ENCODE measurements at places on chromosomes 13 and 19.
A peak's percentile ranks its signal among the peaks of the same experiment; 100 is the strongest.

- no peak for DNase-seq
These were observed 1.8 kb downstream of the DLL3 start for GRCh38 chr19:39500543-39500942.

DNA sequence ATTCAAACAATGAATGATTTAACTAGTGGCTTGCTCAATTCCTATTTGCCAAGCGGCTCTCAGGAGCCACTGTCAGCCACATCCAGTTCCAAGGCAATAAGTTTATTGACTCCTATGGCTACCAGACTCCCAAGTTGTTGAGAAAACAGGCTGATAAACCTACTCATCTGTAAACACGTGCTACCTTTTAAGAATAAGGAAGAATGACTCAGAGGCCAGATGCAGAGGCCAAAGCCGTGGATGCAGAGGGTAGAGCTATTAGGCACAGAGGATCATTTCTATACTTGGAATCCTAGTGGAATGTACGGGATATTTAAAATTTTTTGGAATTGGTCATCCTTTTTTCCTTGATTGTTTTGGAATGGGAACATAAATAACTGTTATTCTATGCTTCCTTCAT lies 1921.1 kb downstream of the OLFM4 start:
- DNase-seq: no peak

GRCh38 chr19:18764591-18765051 lies 26.5 kb downstream of the COMP start:
- no peak for DNase-seq

DNA sequence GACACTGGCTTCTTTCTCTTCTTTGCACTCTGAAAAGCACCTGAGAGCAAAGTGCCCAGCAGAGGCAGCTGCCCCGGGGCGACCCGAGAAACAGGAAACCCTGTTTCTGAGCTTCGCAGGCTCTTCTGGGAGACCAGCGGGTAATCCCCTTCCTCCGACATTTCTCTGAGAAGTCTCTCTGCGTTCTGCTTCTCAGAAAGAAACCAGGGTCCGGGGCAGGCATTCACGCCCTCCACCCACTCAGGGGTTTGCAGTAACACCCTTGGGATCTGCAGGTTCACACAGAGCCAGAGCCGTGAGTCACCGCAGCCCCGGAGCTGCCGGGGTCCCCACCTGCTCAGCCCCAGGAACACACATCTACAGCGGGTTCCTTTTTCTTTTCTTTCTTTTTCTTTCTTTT lies 86.0 kb downstream of the GADD45B start:
- DNase-seq: peak; percentile 89

DNA sequence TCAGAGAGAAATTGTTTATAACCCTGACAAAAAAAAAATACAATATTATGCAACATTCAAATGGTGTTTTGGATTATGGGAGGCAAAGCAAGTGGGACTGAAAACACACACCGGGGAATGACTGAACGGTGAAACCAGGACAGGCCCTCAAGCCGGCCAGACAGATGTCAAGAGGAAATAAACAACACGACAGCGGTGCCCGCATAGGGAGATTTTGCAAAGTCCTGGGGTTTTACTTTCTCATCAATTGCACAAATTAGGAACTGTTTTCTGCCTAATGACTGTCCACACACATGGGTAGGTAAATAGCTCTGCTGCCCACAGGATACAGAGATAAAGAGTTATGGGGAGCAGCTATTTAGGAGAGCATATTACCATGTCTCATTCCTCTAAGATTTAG lies 134.5 kb downstream of the IRS2 start:
- no peak for DNase-seq

DNA sequence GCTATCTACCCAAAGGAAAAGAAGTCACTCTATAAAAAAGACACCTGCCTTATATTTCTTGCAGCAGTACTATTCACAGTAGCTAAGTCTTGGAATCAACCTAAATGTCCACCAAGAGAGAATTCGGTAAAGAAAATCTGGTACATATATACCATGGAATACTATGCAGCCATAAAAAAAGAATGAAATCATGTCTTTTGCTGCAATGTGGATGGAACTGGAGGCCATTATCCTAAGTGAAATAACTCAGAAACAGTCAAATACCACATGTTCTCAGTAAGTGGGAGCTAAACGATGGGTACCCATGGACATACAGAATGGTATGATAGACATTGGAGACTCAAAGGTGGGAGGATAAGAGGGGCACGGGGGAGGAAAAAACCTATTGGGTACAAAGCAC lies 82.5 kb upstream of the KCTD15 start:
- DNase-seq: no peak

- no peak for DNase-seq
These were observed 203.0 kb downstream of the ITGBL1 start for GRCh38 chr13:101655435-101655834.

DNA sequence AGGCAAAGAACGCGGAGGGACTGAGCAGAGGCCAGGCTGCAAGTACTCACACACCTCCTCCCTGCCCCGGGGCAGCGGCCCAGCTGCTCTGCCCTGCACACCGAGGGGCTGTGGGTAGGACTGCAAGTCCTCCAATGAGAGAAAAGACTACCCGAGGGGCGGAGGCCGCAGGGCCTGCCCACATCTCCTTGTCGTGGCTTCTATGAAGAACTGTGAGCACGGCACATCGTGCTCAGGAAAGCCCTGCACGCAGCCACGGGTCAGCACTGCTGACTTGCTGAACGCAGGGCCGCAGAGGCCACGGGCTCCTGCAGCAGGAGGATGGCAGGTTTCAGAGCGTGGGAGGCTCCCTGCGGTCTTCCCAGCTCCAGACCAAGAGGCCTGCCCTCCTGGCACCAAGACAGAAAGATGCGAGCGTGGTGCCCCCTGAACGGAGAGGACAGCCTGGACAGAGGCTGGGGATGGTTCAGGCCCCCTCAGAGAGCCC lies 37.4 kb downstream of the CEBPG start:
- DNase-seq: no peak

DNA sequence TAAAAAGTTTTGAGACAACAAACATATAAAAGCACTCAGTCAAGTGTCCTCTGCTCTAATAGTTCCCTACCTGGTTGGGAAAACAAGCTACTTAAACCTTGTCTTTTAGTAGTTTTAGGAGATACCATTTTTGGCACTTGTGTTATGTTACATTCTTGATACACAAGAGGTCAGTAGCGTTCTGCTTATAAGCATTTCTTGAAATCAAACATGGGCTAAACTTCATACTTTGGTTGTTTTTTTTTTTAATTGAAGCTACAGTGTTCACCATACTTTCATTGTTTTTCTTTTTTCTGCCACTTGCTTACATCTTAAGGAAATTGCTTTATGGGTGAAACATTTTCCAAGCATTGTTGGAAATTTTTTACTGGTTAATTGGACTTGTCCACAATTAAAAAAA lies 12.9 kb downstream of the NHLRC3 start:
- DNase-seq: no peak

DNA sequence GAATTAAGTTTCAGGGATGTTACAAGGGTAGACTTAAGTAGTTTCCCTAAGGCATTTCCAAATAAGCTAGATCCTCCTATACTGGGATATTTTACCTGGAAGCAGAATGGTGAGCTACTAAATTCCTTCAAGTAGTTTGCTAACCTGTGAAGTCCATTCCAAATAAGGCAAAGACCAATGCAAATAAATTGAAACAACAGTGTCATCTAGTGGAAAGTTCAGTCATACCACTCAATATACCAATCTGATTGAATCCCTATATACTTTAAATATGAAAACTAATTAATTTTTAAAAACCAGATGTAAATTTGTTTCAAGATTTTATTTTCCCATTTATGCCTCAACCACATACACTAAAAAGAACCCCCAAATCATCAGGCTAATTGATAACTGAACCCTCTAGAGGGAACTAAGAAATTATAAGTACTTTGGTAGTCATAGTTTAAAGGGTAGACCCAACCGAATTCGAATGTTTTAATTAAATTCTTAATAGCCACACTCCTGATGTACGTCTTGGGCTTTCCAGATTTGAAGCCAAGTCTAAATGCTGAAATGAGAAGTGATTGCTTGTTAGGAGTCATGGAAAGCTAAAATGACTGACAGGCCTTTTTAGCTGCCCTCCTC lies 223.7 kb downstream of the TBC1D4 start:
- DNase-seq: no peak

DNA sequence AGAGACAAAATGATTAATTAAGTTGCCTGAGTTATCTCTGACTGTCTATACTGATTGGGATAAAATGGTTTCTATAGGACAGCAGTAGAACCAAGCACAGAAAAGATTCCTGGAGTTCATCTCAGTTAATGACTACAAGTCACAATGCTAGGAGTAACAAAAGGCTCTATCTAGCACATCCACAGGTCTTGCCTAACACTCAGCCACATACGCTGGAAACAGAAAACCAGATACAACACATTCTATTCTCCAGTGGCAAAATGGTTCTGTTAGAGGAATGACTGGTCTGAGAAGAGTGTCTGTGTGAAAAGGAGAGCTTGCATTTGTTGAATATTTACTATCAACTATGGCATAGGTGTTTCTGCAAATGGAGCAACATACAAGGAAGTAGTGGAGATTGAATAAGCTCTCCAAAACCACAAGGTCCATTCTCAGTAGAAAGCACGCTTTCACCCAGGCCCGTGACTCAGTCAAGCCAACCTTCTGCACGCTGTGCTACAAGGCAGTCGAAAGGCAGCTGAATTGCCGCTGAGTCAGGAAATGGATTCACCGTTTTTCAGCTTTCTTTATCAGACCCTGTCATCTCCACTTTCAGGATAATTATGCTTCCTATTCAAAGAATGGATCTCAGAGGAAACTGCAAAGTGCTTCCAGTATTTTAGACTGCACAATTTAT lies 761.5 kb downstream of the EFNB2 start:
- DNase-seq: no peak

DNA sequence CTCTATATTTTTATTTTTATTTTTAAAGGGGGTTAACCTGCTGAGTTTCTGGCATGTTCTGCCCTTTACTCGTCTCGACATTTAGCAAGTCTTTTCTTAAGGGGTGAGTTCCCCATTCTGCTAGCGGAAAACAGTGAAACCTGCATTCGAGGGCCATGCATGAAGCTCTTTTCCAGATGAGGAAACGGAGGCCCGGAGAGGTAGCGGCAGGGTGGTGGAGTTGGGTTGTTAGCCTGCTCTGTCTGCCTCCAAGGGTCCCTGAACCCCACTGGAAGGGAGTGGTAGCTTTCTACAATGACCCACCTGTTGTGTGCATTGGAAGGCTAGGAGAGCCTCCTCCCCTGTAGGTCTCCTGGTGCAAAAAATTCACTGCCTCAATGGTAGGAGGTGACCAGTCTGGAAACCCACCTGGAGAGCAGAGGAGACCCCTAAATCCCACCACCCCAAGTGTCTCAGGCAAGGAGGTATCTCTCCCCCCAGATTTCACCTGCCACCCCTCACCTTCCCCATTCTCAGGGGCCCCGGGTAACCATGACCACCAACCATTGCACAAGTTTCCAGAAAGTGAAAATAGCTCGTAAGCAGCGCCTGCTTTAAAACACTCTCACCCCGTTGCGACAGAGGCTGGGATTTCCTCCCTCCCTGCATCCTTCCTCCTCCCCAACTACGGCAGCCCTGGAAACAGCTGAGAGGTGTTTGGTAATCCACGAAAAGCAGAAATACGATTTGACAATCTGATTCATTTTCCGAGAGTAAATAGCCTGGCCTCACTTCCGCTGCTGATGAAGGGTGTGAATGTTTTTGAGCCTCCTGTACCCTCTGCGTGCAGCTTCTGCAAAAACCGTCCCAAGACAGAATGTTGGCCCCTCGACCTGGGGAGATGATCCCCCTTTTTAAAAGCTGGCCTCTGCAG lies 3.5 kb downstream of the KLF2 start:
- peak; percentile 21 for DNase-seq

DNA sequence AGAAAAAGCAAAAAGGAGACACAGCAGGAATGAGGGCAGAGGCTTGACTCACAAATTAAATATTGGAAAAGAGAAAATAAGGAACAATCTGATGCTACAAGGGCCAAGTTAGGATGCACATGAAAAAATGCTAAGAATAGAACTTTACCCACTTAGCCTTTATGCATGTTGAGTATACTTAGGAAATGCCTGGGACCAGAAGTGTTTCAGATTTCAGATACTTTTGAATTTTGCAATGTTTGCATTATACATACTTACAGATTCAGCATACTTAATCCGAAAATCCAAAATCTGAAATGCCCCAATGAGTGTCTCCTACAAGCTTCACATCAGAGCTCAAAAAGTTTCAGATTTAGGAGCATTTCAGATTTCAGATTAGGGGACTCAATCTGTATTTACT lies 262.3 kb downstream of the ABCC4 start:
- no peak for DNase-seq

DNA sequence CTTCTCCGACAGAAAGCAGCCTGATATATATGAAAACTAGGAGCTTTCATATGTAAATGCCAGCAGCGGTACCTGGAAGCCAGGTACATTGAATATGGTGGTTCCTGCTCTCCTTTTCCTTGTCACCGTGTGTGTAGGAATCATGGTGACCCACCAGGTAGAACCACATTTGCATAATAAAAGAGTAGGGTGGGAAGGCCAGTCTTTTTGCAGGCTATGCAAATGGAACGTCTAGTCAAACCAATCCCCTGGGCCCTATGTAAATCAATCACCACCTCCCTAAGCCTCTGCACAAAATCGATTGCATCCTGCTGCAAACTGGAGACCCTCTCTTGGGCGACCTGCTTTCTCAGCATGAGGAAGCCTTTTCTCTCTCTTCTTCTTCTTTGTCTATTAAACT lies 22.2 kb upstream of the ZNF181 start:
- no peak for DNase-seq

DNA sequence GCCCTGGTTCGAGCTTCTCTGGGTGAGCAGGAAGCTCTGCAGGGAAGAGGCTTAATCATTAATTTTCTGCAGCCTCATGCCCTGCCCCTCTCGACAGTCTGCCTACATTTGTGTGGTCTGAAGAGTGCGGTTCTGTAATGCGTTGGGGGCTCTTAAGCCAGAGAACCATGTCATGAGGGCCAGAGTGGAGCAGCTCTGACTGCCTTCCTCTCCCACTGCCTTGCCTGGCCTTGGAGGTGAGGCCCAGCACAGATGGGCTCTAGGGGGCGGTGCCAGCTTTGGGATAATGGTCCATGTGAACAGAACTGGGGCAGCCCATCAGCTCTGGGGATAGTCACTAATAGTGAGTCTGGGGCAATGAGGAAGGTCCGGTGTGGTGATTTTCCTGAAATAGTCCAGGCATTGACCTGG lies 5.7 kb downstream of the FGF9 start:
- no peak for DNase-seq

DNA sequence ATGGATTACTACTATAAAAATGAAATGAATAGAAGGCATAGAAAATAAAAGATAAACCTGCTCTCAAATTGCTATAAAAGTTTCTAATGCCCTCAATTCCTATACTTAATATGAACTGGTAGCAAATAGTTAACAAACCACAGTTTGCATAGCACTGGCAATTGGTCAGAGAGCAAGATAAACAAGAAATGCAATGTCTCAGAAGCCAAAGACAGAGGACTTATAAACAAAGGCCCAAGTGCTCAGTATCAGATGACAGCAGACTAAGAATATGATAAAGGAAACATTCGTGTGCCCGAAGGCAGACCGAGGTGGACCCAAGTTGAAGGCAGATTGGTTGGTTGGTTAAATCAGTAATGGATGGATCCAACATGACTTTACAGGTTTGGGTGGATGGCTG lies 50.6 kb downstream of the IPO5 start:
- DNase-seq: no peak

- DNase-seq: peak; percentile 46
These were observed at the start of gene PVR for GRCh38 chr19:44643605-44644401. PVR (plus strand) TSS chr19:44643910; CDS start chr19:44644097, 187 bp downstream.

GRCh38 chr19:10520652-10521318 lies 3.5 kb upstream of the S1PR5 start:
- no peak for DNase-seq

GRCh38 chr19:677201-677600 lies 1.0 kb downstream of the FSTL3 start:
- no peak for DNase-seq

Measured in stimulated activated naive CD8-positive, alpha-beta T cell treated with anti-CD3 and anti-CD28 coated beads, Interleukin-15, amount 100 ng/mL, for 72 hours (primary cell).